ENCODE measurements at places on chromosomes 2 and 18. TPM values are rescaled to one million over a fixed set of nuclear protein-coding genes. Genes with fewer than 3 reads are reported as not detected.

- no peak for DNase-seq
These were observed 596.9 kb upstream of the HNMT start for GRCh38 chr2:137367361-137367760.

DNA sequence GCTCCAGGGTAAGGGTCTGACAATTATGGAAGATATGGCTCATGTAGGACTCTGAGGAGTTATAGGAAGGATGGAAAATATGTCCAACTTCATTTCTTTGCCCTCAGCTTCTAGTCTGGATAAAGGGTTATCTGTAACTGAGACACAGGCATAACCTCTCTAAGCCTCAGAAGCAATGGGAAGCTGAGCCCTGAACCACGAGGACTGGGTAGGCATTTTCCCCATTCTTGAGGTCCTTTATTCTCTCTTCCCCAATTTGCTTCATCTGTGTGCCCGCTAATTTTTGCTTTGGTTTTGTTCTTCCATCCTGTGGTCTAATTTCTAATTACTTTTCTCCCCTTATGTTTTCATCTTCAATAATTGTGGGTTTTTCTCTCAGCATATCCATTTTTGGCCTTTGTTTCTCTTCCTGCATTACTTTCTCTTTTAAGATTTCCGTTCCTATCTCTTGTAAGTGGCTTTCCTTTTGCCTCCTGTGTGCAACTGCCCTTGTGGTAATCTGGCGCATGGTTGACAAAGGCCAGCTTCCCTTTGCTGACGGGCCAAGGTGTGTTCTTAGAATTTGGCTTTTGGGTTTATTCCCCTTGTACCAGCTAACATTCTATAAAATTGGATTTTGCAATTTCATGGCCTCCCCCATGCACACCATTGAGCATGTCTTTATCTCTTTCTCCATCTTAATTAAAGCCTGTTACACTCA, 343.8 kb downstream of the TXNL1 start:
- DNase-seq = no peak

GRCh38 chr18:615773-616172, 19.0 kb downstream of the CLUL1 start:
- DNase-seq = no peak

- no peak for DNase-seq
These were observed 153.2 kb upstream of the MYT1L start for GRCh38 chr2:2484301-2484700.

GRCh38 chr2:133765658-133766057, 197.4 kb upstream of the NCKAP5 start:
- peak; percentile 13 for DNase-seq

DNA sequence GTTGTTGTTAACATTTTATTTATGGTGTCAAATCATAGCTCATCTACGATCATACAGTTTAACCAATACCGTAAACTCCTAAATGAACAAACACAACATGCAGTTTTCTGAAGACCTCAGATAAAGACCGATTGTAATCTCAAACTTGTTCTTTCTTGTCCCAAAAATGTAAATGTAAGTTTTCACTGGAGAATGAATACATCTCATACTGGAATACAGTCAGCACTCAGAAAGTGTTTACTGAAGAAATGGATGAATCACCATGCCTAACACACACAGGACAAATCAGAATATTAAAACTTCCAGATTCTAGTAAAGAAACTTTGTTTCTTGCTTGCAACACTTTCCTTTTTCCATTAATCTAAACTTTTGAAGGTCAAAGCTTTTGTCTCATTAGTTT, 380.5 kb downstream of the DLGAP1 start:
- DNase-seq = no peak

- no peak for DNase-seq
These were observed 593.9 kb upstream of the NETO1 start for GRCh38 chr18:73461780-73462059.

GRCh38 chr2:43125090-43125998, 101.1 kb downstream of the ZFP36L2 start:
- no peak for DNase-seq

- no peak for DNase-seq
These were observed 313.9 kb downstream of the EXOC6B start for GRCh38 chr2:72511906-72512305.

DNA sequence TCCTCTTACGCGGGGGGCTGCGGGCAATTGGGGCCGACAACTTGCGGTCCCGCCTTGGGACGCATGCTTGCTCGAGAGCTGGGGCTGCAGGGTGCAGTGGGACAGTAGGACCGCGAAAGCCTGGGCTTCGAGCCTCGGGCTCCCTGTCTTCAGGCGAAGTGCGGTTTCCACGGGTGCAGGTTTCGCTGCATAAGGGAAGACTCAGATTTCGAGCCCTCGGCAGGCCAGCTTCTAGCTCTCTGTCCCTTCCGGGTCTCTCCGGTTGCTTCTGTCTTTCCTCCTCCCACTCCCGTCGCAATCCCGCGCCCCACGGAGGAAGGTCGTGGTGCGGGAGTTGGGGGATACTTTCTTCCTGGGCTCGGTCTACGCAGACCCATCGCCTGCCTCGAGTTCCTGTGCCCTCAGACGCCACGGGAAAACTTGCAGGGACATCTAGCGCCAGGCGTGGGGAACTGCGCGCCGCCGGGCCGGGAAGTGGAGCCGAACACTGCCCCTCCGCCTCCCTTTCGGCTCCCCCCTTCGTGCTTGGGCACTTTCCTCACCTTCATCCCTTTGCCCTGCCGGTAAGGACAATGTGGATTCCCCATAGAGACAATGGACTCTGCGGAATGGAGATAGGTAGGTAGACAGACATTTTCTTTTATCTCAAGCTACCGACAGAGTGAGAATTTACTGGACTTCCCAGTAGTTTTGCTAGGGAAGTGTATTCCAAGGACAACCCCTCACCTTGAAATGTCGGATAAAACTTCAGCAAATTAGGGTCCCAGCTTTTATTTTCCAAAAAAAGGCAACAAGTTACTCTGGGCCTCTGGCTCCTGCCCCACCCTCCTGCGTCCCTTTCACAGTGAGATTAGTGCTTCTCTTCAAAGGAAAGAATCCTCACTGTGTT, 4.2 kb upstream of the HOXD13 start:
- peak; percentile 44 for DNase-seq

- peak; percentile 98 for DNase-seq
These were observed 118.8 kb downstream of the MGAT5 start for GRCh38 chr2:134372611-134373131.

DNA sequence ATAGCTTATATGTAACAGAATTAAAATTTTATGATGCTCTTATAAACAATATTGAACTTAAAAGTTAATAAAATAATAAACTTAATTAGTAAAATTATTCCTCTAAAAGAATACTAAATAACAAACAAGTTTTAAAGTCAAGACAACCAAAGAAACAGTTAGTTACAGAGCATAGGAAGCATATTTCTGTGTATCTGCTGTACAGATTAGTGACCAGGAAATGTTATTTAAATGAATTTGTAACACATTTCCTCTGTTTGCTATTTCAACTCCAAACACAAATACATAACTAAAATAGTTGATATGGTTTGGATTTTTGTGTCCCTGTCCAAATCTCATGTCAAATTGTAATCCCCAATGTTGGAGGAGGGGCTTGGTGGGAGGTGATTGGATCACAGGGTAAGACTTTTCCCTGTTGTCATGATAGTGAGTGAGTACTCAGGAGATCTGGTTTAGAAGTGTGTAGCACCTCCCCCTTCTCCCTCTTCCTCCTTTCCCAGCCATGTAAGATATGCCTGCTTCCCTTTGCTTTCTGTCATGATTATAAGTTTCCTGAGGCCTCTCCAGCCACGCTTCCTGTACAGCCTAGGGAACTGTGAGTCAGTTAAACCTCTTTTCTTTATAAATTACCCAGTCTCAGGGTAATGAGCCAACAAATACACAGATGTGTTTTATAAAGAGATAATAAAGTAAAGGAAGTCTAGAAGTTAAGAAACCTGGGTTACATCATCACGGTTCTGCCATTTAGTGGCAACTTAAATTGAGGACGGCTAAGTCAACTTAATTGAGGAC, 51.8 kb downstream of the ROCK2 start:
- DNase-seq = no peak

GRCh38 chr2:39922679-39923405, 143.8 kb upstream of the THUMPD2 start:
- no peak for DNase-seq

DNA sequence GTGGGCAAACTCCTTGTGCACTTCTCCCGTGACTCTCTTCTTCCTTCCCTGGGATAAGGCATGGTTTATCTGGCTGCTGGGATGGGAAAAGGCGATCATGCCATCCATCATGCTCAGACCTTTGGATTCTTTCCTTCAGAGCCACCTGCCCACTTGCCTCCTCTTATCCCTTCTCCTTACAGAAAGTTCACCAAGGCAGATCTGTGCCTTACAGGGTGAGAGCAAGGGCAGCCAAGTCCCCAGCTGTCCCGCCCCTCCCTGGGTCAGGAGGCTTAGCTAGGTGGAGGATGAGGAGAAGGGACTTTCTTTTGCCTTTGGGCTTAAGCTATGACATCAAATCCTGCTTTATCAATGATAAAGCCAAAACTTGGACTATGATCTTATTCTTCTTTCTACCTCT, 47.6 kb downstream of the KCNE4 start:
- DNase-seq = no peak

DNA sequence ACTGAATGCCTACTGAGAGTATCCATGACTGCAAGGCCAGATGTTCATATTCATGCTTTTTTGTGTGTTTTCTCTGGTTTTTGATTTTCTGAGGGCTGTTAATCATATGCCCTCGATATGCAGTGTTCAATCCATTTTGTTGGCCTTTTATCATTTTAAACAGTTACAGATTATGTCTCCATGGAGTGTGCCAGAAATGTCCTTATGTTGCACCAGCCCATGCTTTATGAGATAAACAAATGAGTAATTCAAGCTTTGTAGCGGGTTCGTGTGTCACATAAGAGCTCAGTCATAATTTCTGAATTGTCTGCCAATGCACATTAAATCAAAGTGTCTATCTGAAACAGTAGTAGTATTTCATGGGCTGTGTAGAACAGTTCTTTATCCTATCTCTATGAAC, 583.0 kb downstream of the THSD7B start:
- DNase-seq = no peak

GRCh38 chr2:168181825-168182224, 65.6 kb downstream of the STK39 start:
- no peak for DNase-seq

DNA sequence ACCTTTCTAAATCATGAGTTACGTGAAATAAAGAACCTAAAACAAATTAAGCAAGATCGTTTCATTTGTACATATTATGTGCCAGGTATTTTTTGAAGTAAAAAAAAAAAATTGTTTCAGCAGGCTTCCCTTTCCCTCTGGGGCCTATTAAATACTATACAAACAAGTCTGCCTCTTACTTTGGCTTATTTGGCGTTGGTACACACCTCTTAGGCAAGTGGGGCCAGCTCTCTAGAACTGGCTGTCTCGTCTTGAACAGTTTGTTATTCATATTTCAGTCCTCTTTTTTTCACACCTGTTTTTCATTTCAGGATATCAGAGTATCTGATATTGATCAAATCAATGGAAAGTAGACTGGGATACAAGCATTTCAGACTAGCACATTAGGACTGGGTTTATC, 27.4 kb upstream of the PPP3R1 start:
- DNase-seq = no peak

GRCh38 chr2:185979546-185980071, 241.0 kb downstream of the FSIP2 start:
- DNase-seq = no peak

GRCh38 chr2:133641942-133642725, 73.9 kb upstream of the NCKAP5 start:
- no peak for DNase-seq

DNA sequence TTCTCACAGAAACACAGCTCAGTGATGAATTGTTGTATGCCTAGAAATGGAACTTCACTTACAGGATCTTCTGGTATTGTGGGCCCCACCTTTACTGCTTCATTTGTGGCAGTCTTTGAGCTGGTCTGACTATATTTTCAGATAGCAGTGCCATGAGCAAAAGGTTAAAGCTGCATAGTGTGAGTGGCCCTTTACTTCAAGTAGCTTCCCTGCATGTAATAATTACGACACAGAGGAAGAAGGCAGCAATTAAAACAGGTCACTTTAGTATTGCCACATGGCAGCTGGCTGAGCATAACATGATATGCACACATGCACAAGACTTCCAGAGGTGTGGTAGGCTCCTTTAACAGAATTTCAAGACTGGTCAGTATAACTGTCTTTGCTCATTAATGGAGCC, 426.3 kb upstream of the ZEB2 start:
- no peak for DNase-seq

DNA sequence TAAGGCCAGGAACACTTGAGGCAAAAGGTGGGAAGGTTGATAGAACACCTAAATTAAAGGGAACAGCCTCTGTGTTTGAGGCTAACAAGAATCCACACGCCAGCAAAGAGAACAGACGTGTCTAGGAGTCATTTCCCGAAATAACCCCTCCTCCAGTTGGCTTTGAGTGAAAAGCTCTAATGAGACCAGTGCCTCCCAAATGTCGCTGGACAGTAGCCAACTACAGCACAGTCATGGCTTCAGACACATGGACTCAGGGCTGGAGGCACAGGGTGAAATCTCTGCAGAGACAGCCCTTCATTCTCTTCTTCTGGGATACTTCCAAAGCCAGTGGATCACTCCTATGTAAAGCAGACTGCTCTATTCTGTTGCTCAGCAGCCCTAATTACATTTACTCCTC, 49.6 kb downstream of the SOWAHC start:
- DNase-seq = peak; percentile 92

DNA sequence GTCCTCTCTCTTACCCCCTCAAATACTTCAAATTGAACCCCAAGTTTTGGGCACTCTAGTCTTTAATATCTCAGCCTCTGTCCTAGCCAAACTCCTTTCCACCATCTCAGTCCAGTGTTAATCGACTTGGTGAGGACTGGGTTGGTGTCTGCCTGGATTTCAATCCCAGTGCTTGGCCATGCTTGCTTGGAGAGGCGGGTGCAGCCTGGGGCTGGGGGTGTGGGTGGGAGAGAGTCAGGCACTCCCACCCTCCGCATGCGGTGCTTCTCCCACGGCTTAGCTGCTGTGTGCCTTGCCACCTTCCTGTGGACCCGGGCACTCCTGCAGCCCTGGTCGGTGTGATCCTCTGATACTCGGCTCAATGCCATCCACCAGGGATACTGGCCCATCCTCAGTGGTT, 220.8 kb upstream of the HDAC4 start:
- no peak for DNase-seq

DNA sequence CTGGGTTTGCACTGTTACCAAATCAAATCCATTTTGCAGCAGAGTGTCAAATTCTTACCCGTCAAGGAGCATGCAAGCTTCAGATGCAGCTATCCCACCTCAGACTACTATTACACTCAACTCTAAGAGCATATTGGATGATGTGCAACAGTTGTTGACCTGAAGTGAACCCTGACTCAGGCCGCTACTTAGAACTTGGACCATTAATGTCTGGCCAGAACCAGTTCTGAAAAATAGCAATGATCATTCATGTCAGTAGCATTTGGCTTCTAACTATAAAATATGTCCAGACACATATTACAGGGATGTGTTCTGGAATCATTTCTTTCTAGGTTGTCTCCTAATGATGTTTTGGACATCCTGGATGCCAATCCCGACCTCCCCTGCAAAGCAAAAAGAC, 135.5 kb upstream of the PKDCC start:
- no peak for DNase-seq

- no peak for DNase-seq
These were observed 11.3 kb downstream of the HYCC2 start for GRCh38 chr2:201059961-201060755.

The SDC1 gene
- 11.0 TPM for total RNA-seq

The RNPEPL1 gene
- total RNA-seq = 19.3 TPM

The CIAO1 gene
- total RNA-seq = 125 TPM

The RGPD4 gene
- not detected for total RNA-seq

The APOB gene
- not detected for total RNA-seq

The CARF gene
- total RNA-seq = 8.3 TPM

The PLEK gene
- total RNA-seq = not detected

The HJURP gene
- 1.4 TPM for total RNA-seq

The GPR35 gene
- 1.7 TPM for total RNA-seq

The CCDC74B gene
- 3.5 TPM for total RNA-seq

The ZNF892 gene
- total RNA-seq = 4.5 TPM

All from myocyte (in vitro differentiated cells).